ENCODE measurements at places on chromosomes 3 and 15.

DNA sequence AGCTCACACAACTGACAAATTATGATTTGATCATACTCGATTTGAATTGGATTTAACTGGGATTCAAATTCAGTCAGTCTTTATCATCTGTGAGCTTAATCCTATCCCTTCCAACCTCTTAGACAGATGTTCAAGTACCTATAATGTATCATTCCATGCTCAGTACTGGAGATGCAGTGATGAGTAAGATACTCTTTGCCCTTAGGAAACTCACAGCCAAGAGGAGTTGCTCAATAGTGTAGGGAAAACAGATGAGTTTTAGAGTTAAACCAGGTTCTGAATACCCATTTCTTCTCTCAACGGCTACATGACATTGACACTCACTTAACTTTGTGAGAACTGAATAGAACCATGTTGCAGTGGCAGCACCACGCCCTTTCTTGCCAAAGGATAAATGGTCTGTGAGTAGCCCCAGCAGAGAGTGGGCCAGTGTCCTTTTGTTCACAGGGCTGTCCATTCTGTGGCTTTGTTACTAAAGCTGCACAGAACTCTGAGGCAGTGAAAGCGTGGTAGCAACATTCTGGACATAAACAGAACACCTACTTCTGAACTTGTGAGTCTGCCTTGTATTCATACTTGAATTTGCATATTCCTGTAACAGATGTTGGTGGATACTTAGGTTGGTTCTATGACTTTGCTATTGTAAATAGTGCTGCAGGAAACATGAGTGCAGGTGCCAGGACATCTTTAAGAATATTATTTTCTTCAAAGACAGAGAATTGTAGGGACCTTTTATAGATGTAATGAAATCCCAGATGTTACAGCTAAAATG lies 91.6 kb downstream of the RASA2 start:
- no peak for DNase-seq

- no peak for DNase-seq
Observed at GRCh38 chr3:148528024-148528423, 169.7 kb upstream of the AGTR1 start.

GRCh38 chr3:8536096-8537056 lies 34.8 kb downstream of the LMCD1 start:
- no peak for DNase-seq

- DNase-seq: no peak
Observed at GRCh38 chr3:69724722-69725435, 14.4 kb upstream of the MITF start.

DNA sequence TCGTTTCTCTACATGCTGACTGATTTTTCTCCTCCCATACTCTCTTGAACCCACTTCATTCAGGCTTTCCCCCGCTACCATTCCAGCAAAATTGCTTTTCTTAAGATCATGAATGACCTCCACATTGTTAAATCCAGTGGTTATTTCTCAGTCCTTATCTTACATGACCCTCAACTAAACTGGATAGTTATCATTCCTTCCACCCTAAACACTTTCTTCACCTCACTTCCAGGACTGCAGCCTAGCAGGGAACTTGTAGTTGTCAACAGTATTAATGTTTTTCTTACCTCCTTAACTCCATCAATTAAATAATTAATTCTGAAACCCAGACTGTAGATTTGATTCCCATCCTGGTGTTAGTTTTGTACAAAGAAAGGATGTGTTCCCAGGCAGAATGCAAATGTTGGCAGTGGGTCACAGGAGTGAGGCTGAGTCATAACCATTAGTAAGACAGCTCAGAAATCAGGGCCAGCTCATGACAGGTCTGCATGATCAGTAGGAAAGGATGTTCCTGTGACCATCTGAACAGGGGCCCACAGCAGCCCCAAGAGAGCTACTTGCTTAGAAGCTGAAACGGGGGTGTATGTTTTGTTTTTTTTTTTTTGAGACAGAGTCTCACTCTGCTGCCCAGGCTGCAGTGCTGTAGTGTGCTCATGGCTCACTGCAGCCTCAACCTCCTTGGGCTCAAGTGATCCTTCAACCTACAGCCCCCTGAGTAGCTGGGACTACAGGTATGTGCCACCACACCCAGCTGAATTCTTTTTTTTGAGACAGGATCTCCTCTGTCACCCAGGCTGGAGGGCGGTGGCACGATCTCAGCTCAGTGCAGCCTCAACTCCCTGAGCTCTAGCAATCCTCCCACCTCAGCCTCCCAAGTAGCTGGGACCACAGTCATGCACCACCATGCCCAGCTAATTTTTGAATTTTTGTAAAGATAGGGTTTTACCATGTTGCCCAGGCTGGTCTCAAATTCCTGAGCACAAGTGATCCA lies 9.1 kb downstream of the BCL2L10 start:
- DNase-seq: no peak

- DNase-seq: peak; percentile 79
Observed at GRCh38 chr15:82532991-82533481, 7.2 kb downstream of the RPS17 start.

DNA sequence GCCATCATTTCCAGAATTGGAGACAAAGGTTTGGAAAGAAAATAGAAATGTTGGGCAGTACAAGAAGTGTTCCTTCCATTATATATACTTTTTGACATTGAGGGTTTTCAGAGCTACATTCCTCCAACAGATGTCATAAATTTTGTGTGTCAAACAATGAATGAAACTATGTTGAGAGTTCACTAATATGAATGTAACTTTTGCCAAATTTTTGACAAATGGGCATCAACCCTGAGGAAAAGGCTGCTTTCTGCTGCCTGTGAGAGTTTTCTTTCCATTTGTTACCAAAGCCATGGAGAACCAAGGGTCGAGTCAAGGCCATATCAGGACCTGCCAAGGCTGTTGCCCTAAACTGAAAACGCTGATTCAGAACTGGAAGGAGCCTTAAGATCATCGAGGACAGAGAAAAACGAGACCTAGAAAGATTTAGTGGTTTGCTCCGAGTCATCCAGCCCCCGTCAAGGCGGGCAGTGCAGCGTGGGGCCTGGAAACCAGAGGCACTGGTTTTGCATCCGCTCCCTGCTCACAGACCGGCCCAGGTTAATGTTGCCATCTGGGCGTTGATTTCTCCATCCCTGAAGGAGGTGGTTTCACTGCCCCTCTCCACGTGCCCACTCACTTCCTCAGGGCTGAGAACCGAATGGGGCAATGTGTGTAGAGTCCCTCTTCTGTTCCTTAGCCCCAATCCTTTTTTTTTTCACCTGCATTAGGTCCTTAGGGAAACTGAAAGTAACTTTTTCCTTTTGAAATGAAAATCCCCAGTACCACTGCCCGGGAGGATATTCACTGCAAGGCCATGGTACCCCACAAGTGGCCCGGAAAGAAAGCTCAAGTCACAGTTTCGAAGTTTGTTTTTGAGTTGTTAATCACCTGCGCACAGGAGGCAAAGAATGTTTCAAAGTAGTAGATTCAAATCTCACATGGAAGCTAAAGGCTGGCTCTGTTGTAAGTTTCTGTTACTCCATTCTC lies 32.8 kb downstream of the TPM1 start:
- DNase-seq: no peak

GRCh38 chr3:45139372-45140140 lies 6.6 kb downstream of the CDCP1 start:
- DNase-seq: no peak

- peak; percentile 1 for DNase-seq
Observed at GRCh38 chr3:50128001-50128400, 27.1 kb upstream of the SEMA3F start.

DNA sequence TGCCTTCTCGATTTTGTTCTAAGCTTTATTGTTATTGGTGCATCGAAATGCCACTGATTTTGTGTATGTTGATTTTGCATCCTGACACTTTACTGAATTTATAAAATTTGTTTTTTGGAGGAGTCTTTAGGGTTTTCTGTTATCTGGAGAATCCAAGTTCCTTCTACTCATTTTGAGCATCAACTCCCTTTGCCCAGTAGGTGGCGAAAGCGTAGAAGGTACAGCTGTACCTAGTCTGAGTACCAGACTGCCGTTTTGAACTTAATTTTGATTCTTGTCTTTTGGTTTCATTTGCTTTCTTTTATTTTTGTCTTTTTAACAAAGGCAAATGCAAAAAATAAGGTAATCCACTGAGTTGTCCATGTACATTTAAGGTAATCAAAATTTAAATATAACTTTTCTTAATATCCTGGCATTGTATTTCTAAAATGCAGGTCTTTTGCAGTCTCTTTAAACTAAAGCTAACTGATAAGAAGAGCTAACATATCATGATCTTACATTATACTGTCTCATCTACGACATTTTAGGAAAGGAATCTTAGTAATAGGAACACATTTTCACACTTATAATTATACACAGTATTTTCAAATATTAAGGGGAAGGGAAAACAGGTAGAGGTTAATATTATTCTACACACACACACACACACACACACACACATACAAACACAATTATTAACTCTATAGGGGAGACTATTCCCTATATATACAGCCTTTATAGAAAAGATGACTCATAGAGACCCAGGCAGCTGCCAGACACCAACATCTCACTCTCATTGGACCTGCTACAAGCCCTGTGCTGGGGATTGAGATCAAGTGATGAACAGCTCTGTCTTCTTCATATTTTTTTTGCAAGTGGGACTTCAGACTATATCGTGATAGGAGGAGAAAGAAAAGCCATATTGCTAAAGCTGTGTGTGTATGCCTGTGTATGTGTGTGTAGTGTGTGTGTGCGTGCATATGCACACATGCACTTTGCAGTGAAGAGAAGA lies 71.8 kb downstream of the SYNPR start:
- DNase-seq: peak; percentile 88

GRCh38 chr3:38022896-38023709 lies 6.3 kb downstream of the PLCD1 start:
- DNase-seq: no peak

DNA sequence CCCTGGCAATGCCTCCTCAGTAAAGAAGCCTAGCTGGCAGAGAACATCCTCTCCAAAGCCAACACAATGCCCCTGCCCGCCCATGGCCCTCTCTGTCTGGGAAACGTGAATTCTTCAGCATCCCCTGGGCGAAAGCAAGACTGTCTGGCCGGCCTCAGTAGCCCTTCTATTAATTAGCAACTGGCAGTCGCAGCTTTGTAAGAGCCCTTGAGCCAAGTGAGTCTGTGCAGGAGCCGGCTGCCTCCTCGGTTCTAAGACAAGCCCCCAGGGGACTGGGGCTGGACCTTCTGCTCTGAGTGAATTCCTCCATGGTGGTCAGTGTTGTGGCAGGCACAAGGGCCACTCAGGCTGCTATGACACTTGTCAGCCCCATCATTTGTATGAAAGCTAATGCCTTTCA lies 7.4 kb downstream of the HCN4 start:
- peak; percentile 75 for DNase-seq

- DNase-seq: peak; percentile 46
Observed at GRCh38 chr3:46673151-46674030, 20.1 kb downstream of the ALS2CL start.

- no peak for DNase-seq
Observed at GRCh38 chr3:177068967-177069366, 128.3 kb downstream of the TBL1XR1 start.

- DNase-seq: no peak
Observed at GRCh38 chr15:81029414-81030300, 28.9 kb downstream of the TLNRD1 start.

- DNase-seq: no peak
Observed at GRCh38 chr15:77759896-77760592, 127.3 kb upstream of the LINGO1 start.

GRCh38 chr3:66236281-66236680 lies 15.5 kb downstream of the SLC25A26 start:
- no peak for DNase-seq

DNA sequence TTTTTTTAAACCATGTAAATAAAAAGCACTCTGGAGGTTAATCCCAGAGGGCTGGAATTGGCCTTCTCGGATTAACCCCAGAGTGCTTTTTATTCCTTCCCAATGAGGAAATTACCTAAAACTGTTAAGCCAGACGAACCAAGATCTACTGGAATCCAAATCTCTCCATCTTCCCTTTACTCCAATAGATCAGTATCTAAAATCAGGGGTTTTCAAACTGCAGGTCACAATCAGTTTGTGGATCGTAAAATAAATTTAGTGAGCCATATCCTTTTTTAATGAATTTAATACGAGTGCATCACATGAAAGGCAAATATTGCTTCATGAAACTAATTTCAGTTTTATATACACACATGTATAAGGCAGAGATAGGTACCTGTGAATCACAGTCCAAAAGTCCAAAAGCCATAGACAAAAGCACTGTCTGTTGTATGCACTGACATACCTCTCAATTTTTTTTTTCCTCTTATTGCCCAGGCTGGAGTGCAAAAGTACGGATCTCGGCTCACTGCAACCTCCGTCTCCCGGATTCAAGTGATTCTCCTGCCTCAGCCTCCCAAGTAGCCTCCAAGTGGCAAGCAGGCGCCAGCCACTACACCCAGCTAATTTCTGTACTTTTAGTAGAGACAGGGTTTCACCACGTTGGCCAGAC lies 61.3 kb downstream of the TBL1XR1 start:
- no peak for DNase-seq

DNA sequence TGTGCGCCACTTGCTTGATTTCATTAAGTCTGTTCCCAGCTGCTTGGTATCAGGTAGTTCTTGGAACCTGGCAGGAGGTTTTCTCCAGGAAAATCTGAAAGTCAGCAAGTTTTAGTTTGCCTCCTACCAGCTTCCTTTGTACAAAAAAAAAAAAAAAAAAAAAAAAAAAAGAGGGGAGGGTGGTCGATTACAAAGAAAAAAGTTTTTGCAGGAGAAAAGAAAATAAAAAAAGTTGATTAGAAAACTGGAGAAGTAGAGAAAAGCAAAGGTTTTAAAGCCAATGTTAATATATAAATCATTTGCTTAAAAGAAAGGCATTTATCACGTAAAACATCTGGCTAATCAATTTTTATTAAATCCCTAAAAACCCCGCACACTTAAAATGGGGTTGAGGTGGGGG lies 5.9 kb downstream of the EPHA3 start:
- DNase-seq: no peak

DNA sequence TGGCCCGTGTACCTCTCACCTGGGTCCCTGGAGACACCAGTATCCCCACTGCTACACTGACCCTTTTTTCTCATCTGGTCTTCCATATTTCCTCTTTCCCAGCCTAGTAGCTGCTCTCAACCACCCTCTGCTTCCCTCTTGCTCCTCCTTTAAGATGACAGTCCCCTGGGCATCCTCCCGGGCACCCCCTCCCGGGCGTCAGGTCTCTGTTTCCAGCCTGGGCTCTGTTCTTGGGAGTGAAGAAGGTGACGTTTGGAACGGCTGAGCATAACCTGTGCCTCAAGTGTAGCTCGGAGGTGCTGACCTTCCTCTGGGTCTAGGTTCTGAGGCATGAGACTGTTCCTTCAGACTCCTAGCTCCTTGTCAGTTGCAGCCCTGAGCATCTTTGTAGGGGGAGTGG lies 101.2 kb downstream of the VGLL4 start:
- no peak for DNase-seq

- no peak for DNase-seq
Observed at GRCh38 chr15:81183439-81183775, 13.3 kb upstream of the IL16 start.

DNA sequence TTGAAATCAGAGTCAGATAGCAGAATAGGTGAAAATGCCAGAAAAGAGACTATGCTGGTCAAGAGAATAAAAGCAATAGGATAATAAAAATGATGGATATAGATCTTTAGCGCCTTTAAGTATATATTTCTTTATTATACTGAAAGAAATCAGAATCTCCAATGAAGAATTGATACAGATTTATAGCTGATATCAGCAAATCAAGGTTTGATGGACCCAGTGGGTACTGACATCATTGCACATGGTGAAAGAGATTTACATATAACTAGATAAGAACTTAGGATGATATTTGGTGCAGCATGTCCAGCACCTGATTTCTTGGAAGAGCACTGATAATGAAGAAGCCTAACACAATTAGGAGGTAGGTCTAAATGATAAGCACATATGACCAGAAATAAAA lies 18.2 kb downstream of the CADM2 start:
- DNase-seq: no peak

GRCh38 chr3:124887177-124887931 lies at the start of gene ITGB5:
Gene ITGB5, minus strand, starts transcription at chr3:124887365. Its CDS starts 365 bp downstream, at chr3:124887000.
- peak; percentile 35 for DNase-seq
